ENCODE measurements at places on chromosomes 12 and 14.

DNA sequence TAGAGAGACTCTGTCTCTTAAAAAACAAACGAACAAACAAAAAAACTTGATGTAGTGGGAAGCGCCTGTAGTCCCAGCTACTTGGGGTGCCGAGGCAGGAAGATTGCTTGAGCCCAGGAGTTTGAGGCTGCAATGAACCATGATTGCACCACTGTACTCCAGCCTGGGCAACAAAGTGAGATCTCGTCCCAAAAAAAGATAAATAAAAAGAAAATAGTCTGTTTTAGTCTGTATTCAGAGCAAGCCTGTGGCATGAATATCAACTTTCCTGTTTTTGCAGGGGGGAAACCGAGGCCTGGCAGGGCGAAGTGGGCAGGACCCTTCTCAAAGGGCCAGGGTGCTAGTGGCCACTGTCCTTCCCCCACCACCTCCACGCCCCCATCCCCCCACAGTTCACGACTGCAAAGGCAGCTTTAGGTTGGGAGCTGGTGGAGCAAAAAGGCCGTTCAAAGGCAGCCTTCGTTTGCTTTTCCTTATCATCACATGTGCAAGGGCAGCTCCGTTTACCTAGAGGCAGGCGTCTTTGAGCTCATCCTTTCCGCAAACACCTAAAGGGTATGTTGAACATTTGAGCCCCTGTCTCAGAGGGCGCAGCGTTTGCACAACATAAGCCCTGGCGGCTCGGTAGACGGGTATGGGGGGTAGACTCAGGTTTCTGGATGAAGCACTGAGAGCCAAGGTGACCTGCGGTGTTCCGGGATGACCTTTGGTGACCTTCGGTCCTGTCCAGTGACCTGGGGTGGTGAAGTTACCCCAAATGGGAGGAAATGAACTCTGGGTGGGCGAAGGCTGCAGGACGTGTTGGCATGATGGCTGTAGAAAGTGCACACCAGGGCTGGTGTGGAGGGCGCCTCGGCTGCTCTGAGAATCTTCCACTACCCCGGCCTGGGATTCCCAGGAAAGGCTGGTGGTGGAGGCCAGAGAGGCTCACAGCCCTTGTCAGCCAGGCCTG is 8.7 kb upstream of the MEG3 start:
- no peak for DNase-seq

- no peak for DNase-seq
These were observed 77.3 kb upstream of the LTA4H start for GRCh38 chr12:96112733-96113132.

DNA sequence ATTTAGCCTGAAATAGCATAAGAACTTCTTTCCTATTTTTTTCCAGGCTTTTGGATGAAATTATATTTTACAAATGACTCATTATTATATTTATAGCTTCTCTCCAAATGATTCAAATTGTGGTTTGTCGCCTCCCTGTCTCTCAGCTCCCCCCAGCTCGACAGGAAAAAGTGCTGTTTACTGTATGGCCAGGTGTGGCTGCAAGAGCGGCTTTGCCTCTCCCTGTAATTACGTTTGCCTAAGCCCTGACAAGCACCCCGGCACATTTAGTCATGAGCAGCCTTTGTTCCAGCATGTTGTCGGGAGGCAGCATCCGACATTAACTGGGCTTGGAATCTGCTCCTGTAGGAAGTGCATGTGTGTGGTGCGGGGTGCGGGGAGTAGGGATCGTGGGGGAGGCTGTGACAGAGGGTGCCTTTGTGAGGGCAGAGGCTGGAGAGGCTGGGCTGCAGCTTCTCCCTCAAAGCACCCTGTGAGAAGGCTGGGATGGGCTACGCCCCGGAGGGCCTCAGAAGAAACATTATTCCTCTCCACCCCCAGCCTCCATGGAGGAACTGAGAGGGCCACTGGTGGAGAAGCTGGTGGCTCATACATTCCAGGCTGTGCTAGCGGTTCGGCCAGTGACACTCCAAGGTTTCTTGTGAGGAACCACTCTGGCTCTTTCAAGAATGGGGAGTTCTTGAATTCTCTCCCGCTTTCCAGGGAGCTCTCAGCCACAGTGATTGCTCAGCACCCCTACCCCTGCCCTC is 42.1 kb upstream of the CTDSP2 start:
- no peak for DNase-seq

GRCh38 chr14:91329486-91330014 is 85.0 kb upstream of the GPR68 start:
- DNase-seq = no peak
